ENCODE measurements at places on chromosomes 7 and 10.

DNA sequence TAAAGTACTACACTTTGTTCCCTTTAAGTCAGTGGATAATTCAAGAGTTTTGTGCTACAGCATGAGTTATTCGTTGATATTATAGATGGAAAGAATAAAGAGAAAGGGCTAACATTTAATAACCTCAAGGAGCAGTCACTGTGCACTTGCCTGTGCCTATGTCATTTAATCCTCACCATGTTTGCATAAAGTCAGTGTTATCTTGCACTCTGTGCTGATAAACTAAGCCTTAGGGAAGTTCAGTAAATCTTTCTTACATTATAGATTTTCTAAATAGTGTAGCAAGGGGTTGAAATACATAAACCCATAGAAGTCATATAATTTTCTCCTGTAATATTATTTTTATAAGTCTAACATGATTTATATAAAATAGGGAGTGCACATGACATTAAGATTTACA lies 103.1 kb downstream of the TMEM26 start:
- DNase-seq = no peak

DNA sequence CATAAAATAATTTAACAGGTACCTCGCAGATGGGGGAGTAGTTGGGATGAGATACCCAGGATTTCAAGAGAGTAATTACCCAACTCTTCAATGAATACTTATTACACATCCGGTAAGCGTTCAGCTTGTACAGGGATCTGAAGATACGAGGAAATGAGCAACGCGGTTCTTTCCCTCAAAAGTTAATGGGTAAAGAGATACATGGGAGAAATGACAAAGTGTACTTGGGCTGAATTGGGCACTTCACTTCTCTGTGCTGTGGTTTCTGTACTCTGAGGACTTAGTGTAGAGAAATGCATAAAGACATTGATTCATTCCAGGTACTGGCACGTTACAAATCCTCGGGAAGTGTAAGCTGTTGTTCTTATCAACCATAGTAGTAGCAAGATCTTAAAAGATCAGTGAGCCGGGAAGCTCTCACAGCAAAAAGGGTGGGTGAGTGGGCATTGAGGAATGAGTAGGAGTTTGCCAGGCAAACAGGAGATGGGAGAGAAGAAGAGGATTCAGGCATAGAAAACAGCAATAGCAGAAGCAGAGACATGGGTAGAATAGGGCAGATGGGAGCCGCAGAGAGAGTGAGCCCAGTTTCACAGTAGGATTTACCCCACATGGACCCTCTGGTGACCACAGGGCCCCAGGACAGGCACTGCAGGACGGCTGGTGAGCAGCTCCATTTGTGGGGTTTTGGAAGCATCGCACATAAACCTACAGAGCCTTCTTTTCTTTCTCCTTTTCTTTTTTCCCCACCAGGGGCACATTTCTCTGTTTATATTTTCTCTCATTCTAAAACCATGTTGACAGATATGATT lies 304.3 kb upstream of the PITRM1 start:
- DNase-seq = no peak

GRCh38 chr7:50346545-50347497 lies 42.3 kb downstream of the IKZF1 start:
- DNase-seq = no peak

DNA sequence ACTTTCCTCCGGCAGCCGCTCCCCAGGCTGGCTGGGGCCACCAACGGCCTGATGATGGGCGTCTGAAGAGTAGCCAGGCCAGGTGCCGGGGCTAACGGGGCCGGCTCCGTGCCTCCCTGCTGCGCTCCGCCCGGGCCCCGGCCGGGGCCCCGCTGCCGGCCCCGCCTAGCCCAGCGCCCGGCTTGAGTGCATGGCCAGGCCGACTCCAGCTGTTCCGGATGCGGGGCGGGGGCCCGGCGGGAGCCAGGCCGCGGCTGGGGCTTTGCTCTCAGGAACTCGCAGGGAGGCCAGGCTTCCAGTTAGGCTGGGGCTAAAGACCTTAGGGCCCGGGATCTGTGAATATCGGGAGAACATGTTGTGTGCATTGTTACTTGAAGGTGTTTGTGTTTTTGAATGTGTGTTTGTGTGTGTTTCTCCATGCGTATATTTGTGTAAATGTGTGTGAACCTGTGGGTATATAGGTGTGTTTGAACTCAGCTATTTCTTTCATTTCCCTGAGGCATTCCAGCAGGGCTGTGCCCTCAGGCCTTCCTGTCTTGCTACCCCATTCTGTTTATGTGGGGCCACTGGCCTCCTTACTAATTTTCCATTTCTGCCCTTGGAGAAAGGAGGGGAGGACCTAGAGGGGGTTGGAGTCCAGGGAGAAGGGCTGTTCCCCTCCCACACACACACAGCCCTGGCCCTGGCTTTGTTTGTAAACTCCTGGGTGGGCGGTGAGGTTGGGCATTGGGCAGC lies 1.1 kb upstream of the LBX1 start:
- DNase-seq = no peak

GRCh38 chr10:44920252-44920651 lies 9.1 kb downstream of the TMEM72 start:
- no peak for DNase-seq

- no peak for DNase-seq
Observed at GRCh38 chr7:52030722-52031121, 714.1 kb upstream of the COBL start.

GRCh38 chr7:96388166-96388565 lies 66.3 kb upstream of the SLC25A13 start:
- no peak for DNase-seq

DNA sequence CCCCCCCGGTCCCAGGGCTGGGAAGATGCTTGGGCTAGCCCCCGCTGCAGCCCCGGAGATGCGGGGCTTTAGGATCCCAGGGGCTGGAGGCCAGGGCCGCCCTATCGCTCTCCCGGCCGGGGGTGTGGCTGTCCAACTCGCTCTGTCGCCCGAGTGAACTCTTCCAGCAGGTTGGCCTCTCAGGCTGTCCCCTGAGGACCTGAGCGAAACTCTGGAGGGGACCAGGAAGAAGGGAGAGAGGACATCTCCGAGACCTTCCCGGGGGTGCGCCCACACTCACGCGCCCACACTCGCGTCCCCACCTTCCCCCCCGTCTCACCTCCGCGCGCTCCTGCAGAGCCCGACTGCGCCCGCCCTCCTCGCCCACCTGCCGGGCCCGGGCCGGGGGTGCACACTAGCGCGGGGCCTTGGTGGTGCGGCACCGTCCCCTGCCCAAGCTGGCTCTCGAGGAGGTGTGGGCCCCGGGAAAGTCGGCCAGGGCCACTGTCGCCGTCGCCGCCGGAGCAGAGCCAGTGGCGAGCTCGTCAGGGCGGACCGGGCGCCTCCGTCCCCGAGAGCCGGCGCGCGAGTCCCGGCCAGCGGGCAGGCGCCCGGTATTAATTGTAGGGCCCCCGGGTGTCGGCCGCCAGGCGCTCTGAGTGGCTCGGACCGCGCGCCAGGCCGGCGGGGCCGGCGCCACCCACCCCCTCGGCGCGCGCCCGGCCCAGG lies 101.7 kb upstream of the SVIL start:
- no peak for DNase-seq

DNA sequence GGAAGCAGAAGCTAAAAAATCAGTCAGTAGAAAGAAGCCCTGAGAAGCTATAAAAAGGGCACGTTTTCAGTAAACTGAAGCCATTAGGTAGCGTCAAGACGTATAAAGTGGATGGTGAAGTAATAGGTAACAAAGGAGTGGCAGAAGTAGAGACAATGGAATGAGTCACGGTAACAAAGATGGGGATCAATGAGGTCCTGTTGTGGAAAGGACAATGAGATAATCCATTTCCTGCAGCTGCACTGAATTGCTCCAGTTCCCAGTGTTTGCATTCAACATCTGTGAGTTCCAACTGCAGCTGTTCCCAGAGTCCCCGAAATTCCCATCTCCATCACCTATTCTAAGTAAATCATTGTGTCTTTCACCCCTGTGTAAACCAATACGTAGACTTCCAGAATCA lies 4.8 kb upstream of the HYCC1 start:
- no peak for DNase-seq

DNA sequence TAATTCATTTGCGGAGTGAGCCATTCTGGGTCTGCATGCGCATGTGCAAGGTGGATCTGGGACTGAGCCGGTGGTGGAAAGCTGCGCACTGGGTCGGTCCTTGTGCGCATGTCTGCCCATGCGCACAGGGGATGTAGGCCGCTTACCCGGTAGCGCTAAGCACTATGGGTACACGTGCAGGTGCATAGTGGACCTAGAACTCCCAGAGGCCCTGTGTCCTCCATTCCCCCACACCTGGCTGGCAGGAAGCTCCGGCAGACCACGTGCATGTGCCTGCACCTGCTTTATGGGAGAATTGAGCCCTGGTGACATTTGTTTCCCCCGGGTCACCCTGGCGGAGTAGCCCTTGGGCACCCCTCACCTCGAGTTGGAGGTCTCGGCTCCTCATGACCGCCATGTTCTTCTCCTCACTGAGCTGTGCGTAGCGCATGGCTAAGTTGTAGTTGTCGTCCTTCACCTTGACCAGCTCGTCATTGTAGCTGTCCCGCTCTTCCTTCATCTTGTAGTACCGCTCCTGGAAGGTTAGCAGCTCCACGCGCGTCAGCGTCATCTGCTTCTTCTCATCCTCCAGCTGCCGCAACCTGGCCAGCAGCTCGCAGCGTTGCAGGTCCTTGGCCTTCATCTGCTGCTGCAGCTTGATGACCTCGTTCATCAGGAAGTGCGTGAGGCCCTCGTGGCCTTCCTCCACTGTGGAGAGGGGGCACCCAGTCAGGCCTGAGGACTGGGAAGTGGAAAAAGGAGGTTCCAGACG lies 99.6 kb downstream of the CARD11 start:
- no peak for DNase-seq

GRCh38 chr7:36742911-36743775 lies 18.8 kb upstream of the AOAH start:
- no peak for DNase-seq

DNA sequence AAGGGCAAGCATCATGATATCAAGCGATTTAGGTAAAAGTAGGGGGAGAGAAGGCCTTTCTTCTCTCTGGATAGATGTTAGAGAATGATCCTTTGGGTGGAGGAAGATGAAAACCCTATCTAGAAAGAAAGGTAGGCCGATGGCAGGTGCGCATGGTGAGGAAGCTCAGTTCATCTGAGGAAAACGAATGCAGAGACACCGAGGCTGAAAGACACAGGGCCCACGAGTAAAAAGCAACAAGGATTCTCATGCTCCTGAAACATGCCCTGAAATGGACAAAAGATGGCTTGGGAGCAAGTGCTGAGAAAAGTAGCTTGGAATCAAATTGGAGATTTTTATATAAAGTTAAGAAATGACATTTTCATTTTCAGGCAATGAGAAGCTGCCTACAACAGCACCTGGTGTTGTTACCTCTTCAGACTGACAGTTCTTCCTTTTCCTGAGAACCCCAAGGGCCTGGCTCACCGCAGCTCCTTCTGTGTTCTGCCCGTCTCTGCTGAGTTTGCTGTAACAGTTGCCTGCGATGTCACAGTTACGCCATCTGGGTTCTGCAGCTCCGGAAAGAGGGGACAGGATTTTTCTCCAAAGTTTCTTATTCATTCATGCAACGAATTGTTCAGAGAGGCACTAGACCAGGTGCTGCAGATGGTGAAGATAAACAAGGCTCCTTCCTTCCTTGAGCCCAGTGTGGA lies 402.0 kb upstream of the KLF6 start:
- DNase-seq = no peak

- DNase-seq = no peak
Observed at GRCh38 chr10:68284062-68285001, 47.5 kb upstream of the HNRNPH3 start.

GRCh38 chr10:129021594-129022304 lies 445.3 kb upstream of the MGMT start:
- DNase-seq = no peak

DNA sequence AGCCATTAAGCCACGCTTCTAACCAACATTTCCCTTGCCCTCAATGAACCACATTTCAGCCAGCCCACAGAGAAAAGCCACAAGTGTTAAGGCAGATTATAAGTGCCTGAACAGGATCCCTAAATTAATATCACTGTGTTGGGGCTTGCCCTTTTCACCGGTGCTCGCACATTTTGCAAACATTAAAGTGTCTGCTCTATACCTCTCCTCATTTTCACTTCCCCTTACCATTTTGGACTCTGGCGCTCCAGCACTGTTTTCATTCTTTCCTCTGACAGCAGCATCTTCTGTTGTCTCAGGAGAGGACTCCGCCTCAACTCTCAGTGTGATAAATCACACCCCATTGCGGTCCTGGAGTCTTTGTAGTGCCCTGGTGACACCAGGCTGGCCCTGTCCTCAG lies 274.2 kb downstream of the BAMBI start:
- no peak for DNase-seq

- DNase-seq = no peak
Observed at GRCh38 chr10:5381187-5381586, 16.4 kb downstream of the UCN3 start.

- no peak for DNase-seq
Observed at GRCh38 chr10:34432589-34432988, 382.5 kb downstream of the PARD3 start.

GRCh38 chr10:61974601-61975390 lies 73.3 kb downstream of the ARID5B start:
- no peak for DNase-seq

DNA sequence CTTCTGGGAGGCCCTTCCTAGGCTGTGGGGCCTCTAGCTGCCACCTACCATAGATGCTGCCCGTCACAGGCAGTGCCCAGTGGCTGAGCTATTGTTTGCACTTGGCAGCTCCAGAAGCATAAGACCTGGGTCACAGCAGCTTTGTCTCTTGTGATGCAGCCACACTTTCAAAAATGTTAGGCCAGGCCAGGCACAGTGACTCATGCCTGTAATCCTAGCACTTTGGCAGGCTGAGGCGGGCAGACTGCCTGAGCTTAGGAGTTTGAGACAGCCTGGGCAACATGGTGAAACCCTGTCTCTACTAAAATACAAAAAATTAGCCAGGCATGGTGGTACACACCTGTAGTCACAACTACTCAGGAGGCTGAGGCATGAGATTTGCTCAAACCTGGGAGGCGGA lies 9.5 kb upstream of the KAZALD1 start:
- no peak for DNase-seq

- DNase-seq = no peak
Observed at GRCh38 chr10:61465901-61466632, 12.9 kb upstream of the TMEM26 start.

- DNase-seq = no peak
Observed at GRCh38 chr10:131824371-131825149, 76.2 kb upstream of the PPP2R2D start.

GRCh38 chr10:3324612-3325038 lies 152.0 kb upstream of the PITRM1 start:
- DNase-seq = no peak

- no peak for DNase-seq
Observed at GRCh38 chr10:35232527-35232926, 103.8 kb upstream of the CCNY start.

Measured in stimulated activated CD8-positive, alpha-beta memory T cell treated with anti-CD3 and anti-CD28 coated beads, Interleukin-15, amount 100 ng/mL, for 4 hours (primary cell).